Activated T-cell treated with anti-CD3 and anti-CD28 coated beads for 1 hour (primary cell): ENCODE measurements at places on chromosomes 13 and 19.
A peak's percentile ranks its signal among the peaks of the same experiment; 100 is the strongest.

DNA sequence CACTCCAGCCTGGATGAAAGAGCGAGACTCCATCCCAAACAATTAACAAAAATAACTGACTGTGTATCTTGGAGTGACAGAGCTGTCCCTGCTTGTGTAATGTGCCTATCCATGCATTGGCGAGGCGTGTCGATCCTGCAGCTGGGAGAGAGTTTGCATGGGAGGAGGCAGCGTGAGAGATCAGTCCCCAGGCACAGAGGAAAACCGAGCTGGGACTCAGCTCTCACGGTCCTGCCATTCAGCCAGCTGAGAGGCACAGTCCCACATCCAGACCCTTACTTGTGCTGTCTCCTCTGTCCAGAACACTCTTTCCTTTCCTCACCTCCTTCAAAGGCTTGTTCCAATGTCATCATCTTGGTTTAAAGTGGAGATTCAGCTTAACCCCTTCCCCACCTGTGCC, 11.9 kb upstream of the SULT2B1 start:
- DNase-seq, result no peak

DNA sequence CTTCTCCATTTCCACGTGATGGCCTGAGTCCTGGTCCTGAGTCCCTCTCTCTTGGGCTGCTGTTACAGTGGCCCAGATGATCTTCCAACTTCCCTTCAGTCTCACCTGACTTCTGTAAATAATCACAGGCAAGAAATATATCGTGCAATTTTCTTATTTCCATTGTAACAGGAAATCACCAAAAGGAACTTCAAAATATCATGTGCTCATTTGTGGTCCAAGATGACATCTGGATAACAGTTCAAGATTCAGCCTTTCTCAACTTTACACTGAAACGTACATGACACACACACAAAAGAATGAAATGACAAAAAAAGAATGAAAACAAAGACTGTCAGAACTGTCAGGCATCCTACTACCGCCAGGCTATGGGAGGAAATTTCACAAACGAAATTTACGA, 22.0 kb upstream of the RAP2A start:
- DNase-seq, result no peak

DNA sequence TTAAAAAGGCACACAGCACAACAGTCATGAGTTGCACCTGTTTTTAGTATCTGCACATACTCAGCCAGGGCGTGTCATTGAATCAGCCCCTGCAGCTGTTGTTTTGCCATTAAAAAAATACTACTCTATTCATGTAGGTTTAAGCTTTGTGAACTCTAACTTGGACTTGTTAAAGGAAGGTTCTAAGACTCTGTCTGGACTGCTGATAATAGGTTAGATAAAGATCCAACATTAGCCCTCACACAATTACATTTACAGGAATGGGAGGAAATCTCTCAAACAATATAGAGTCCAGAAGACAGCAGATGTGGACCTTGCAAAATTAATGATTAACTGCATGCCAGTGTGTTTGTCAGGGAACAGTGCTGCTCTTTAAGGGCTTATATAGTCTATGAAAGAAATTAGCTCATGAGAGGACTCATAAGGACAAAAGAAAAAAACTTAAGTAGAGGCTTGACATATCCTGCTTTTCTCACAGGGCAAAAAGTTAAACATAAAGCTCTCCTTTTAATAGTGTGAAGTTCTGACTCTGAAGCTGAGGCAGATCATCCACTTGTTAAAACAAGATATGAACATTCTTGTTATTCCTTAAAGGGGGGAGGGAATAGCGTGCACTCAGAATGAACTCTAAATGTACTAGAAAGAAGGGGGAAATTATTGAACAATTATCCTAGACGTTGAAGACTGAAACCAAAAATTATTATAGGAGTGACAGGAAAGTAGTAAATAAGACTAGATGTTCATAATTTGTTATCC, 243.6 kb downstream of the NDFIP2 start:
- no peak for DNase-seq

- DNase-seq, result no peak
Measured at GRCh38 chr13:64993514-64994164, 2236.5 kb downstream of the PCDH9 start.

GRCh38 chr19:51783372-51783771, 11.6 kb upstream of the FPR3 start:
- no peak for DNase-seq

GRCh38 chr19:19602713-19603324, 15.7 kb downstream of the PBX4 start:
- no peak for DNase-seq

- DNase-seq, result no peak
Measured at GRCh38 chr13:36029166-36029565, 102.0 kb downstream of the DCLK1 start.

DNA sequence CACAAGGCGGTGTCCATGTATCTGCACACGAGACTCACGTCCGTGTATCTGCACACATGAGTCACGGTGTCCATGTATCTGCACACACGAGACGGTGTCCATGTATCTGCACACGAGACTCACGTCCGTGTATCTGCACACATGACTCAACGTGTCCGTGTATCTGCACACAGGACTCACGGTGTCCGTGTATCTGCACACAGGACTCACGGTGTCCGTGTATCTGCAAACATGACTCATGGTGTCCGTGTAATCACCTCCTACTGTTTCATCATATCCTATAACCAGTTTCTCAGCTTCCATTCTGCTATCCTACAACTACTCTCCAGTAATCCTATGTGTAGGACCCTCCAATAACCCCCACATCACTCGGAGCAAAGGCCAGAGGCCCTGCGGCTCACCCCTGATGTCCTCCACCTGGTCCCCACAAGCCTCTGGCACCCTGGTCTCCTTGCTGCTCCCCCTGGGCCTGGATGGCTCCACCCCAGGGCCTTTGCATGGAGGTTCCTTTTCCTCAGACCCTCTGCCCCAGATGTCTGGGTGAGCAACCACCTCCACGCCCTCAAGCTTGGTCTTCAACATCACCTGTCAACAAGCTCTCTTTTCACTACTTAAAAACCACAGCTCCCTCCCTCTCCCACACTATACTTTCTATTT, 2.5 kb upstream of the TMEM255B start:
- DNase-seq, result no peak

- no peak for DNase-seq
Measured at GRCh38 chr19:4068047-4068966, 1.6 kb upstream of the ZBTB7A start.

DNA sequence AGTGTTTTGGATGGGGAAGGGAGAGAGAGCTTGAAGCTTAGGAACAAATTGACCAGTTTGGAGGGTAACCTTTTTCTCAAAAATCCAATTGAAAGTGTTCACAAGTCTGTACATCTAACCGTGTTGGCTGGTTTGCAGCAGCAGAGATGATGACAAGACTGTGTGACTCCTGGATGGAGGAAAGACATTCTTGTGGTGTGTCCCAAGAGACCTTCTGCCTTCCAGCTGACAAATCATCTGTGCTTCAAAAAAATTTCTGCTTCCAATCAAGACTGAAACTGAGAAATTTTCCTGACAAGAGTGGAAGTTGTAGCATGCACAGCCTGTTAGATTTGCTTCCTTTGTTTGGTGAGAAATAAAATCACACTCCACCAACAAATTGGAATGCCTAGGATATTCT, 56.2 kb downstream of the LACC1 start:
- DNase-seq, result no peak

GRCh38 chr13:79937771-79938216, 403.1 kb downstream of the SPRY2 start:
- DNase-seq, result no peak

GRCh38 chr19:43839139-43839538, 12.0 kb downstream of the ZNF283 start:
- no peak for DNase-seq

DNA sequence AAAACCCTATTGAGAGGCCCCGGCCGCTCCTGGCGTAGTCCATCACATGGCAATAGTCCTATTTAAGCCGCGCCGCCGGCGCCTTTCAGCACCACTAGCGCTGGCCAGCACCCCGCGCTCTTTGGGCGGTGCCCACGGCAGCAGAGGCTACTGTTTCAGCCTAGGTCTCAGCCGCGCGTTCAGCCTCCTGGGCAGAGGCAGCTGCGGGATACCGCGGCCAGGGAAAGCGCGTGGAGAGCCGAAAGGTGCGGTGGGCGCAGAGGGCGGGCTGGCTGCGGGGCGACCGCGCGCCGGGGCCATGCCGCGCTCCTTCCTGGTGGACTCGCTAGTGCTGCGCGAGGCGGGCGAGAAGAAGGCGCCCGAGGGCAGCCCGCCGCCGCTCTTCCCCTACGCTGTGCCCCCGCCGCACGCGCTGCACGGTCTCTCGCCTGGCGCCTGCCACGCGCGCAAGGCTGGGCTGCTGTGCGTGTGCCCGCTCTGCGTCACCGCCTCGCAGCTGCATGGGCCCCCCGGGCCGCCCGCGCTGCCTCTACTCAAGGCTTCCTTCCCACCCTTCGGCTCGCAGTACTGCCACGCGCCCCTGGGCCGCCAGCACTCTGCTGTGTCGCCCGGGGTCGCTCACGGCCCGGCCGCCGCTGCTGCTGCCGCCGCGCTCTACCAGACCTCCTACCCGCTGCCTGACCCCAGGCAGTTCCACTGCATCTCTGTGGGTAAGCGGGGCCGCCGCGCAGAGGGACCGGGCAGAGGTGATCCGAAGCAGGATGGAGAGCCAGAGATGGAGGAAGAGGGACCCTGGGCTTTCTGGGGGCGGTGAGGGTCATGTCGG, at the start of gene GSX1:
GSX1 (plus strand) TSS at position 91 of the 826 bp plus-strand sequence; CDS start at position 299, 208 bp downstream.
- DNase-seq, result peak; percentile 29

DNA sequence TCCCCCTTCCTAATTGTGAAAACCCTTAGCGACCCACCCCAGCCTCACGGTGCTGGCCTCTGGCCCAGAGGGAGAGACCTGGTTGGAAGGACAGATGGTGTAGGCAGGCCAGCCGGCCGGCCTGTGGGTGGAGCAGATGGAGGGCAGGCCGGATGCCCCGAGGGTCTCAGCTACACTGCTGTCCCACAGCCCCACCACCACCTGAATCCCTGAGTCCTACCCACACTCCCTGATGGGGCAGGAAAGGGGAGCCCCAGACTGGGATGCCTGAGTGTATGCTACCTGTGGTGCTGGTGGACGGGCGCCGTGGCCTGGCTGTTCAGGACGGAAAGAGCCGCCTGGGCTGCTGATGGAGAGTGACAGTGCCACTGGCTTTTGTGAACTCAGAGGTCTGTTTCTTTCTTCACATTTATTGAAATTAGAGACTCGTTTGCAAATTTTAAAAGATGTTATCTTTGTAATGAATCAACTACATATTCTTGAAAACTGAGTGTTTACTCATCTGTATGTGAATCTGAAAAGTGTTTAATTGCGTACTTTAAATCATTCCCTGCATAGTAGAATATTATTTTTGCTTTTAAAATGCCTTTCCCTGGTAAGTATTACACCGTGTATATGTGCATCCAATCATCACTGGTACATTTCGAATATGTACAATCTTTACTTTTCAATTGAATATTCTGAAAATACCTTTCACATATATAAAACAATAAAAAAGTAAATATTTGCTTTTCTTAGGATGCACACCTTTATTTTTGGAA, 35.7 kb downstream of the TFDP1 start:
- no peak for DNase-seq

- DNase-seq, result no peak
Measured at GRCh38 chr13:110045202-110045601, 258.8 kb upstream of the IRS2 start.

DNA sequence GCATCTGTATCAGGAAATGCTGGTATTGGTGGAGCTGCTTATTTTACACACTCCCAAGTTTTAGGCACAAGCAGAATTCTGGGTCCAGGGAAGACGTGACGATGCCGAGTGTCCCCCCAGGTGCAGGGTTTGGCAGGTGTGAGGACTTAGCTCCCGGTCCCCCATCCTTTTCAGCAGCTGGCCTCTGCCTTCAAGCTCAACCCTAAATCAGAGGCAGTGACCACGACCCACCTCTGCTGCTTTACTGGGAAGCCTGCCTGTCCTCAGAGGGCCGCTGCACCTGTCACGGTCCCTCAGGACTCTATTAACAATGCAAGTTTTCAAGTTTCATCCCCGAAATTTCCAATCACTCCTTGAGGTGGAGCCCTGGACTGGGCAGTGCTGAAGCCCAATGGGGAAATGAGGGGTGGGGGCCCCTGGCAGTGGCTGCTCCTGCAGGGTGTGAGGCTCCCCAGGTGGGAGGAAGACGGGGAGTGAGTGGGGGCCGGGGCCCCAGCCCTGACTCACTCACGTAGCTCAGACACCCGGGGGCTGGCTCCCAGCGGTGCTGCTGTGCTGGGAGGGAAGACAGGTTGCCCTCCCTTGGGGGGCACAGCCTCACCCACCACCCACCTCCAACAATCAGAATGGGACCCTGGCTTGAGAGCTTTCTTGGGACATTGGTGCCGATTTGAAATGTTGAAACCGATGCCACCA, 92.6 kb upstream of the MCF2L start:
- no peak for DNase-seq

GRCh38 chr19:46609511-46610412, 8.6 kb downstream of the CALM3 start:
- DNase-seq, result no peak

GRCh38 chr19:18478545-18479311, 40.8 kb upstream of the ISYNA1 start:
- DNase-seq, result no peak

DNA sequence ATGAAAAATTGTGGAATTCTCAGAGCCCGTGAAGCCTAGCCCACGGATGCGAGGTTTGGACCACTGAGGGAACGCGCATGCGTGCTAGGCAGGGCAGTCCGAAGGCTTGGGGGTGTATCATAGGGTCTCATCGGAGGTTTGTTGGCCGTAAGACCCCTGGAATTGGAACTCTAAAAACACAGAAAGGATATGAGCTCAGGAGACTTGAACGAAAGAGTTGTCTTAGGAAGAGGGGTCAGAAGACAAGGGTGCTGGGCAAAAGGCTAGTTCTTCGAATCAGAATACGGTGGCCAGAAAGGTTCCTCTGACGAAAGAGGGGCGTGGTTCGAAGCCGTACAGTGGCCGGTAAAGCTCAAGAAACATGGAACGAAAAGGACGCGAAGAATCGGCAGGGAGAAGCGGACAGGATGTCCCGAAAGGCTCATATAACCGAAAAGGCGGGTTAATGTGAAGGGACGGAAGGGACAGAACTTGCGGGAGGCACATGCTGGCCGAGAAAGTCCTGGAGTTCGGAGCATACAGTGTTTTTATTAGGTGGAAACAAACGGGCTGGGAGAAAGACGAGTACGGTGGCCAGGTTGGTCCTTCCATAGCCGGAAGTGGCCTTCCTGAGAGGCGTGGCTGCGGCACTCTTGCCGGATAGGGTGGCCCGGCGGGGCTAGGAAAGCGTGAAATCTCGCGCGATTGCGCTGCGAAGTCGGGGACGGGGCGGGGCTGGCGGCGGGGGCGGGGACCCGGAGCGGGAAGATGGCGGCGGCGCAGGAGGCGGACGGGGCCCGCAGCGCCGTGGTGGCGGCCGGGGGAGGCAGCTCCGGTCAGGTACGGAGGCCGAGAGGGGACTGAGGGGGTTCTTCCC, at the start of gene CLPTM1:
CLPTM1 (plus strand) TSS at position 732 of the 856 bp plus-strand sequence; CDS start at position 748, 16 bp downstream.
- DNase-seq, result peak; percentile 93

- DNase-seq, result no peak
Measured at GRCh38 chr19:14544977-14545715, 15.8 kb downstream of the TECR start.

GRCh38 chr19:18141031-18141430, 11.9 kb upstream of the PIK3R2 start:
- DNase-seq, result no peak
